Right ventricle myocardium inferior (tissue), 1 donor: ENCODE measurements at places on chromosomes 7 and 10.

DNA sequence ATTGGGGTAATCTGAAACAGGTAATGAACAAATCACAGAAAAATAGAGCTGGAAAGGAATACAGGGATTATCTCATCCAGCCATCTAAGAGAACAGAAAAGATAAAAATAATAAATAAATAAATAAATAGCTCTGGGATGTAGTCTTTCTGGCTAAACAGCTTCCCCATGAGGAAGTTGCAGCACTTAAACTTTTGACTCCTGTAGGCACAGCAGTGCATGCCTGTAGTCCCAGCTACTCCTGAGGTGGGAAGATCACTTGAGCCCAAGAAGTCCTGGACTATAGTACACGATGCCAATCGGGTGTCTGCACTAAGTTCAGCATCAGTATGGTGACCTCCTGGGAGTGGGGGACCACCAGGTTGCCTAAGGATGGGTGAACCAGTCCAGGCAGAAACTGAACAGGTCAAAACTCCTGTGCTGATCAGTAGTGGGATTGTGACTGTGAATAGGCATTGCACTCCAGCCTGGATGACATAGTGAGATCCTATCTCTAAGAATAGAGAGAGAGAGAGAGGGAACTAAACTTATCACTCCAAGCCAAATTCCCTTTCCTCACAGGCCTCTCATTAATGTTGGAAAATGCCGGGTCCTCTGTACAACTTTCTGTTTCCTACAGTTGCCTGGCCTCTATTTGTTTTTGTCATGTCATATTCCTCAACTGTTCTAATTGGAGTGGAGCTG lies 61.7 kb upstream of the CDK13 start:
- DNase-seq: no peak

- DNase-seq: peak; percentile 62
These were observed 140.7 kb upstream of the CALCR start for GRCh38 chr7:93715234-93715633.

DNA sequence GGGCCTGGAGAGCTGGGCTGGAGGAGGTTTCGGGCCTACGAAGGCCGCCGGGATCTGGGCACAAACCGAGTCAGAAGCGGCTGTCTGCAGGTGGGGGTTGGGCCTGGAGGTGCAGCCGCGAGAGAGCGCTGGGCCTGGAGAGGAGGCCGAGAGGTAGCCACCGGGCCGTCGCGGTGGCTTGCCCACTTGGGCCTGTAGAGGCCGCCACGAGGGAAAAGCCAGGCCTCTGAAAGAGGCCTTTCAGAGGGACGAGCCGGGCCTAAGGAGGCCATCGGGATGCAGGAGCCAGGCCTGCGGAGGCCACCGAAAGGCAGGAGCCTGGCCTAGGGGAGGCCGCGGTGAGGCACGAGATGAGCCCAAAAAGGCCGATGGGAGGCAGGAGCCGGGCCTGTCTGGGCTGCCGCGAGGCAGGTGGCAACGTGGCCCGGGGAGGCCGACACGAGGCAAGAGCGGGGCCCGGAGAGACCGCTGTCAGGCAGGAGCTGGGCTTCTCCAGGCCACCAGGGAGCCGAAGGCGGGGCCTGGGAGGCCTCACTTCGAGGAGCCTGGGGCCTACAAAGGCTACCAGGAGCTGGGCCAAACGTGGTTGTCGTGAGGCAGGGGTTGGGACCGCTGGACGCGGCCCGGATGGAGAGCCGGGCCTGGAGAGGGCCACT lies 25.6 kb downstream of the MDH2 start:
- DNase-seq: no peak

DNA sequence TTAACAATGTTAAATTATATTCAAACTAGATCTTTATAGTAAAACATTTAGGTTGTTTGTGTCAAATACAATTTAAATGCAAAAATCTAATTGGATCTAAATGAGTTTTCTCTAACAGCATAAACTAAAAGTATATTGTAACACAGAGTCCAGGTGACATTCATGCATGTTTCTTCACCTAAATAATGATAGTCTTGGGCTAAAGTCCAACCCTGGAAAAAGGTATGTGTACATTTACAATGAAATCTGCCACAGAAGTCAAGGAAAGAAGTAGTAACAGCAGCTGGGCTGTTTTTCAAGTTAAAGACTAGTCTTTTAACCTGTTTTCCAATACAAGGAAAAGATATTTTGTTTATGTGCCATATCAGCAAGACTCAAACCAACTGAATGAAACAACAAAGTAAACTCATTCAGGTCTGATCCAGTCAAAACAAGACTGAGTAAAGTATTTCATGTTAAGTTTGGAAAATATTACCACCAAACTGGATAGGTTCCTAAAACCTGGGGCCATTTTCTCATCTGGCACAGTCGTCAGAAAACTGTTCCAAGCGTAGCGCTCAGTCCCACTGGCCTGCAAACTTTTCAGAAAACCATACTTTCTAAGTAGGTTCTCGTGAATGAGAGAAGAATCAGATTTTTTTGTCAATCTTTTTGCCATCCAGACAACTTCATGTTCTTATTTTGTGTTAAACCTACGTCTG lies 349.2 kb downstream of the HGF start:
- no peak for DNase-seq

GRCh38 chr10:86269332-86269731 lies 97.3 kb downstream of the GRID1 start:
- no peak for DNase-seq
